Stimulated activated CD8-positive, alpha-beta memory T cell treated with anti-CD3 and anti-CD28 coated beads, Interleukin-2, amount 100 ng/mL, for 48 hours (primary cell): ENCODE measurements at places on chromosomes 2 and 18.

- DNase-seq = no peak
Measured at GRCh38 chr2:190469771-190470170, 61.6 kb downstream of the MFSD6 start.

DNA sequence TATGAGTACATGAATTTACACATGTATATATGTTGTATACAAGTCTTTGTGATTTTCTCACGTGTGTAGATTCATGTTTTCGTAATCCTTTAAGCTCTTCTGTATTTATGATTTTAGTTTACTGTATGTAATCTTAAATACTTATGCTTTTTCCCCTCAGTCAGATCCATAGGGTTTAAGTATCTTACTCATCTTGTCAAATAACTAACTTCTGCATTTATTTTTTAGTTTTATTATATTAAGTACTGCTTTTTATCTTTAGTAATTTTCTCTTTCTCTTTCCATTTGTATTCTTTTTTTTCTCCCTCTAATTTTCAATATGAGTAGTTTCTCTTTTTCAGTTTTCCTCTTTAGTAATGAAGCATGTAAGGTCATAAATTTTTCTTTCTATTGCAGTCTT is 179.4 kb downstream of the LCLAT1 start:
- no peak for DNase-seq

GRCh38 chr2:68727683-68728375 is 6.8 kb upstream of the ARHGAP25 start:
- no peak for DNase-seq

- DNase-seq = no peak
Measured at GRCh38 chr2:41872646-41873045, 175.2 kb upstream of the PKDCC start.

- no peak for DNase-seq
Measured at GRCh38 chr2:184413221-184413620, 185.1 kb upstream of the ZNF804A start.

DNA sequence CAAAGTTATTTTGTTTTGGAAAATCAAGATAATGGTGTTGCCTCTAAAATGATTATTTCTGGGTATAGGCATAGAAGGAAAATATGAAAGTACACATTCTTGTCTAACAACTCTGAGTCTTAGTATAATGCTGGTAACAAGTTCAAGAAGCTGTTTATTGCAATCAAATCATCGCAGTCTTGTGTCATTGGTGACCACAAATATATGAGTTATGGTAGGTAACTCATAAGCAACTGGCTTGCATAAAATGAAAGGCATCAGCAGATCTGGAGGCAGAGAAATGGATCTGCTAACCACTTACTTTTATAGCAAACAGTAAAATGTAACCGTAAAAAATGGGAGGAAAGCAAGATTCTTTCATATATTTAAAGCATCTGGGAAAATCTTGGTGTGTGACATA is 156.2 kb upstream of the TCF4 start:
- no peak for DNase-seq

DNA sequence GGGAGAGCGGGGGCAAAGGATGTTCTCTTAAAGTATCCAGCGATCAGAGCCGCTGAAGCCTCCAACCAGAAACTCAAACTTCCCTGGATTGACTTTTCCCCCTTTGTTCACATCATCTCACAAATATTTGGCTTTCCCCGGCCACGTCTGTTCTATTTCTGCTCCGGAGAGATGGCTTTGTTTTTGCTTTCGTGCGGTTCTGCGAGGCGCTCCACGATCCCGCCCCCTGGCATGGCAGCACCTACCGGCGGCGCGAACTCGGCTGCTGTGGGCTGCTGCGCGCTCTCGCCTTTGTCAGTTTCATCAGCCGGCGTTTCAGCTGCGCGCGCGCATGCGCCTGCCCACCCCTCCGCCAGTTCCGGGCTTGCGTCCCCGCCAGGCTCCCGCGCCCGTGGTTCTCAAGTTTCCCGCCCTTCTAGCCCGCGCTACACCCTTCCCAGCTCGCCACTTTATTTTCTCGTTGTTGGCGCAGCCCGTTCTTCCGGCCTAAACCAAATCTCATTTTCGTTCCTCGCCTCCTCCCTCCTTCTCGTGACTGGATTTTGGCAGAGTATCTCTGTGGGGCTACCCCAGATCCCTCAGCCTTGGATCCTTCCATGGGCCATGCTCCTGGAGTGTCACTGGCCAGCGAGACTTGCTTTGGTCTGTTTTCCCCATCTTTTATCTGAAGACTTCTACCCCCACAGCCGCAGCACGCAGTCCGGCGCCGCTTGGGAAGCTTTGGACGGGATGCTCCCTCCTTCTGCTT is 98.0 kb downstream of the INSIG2 start:
- DNase-seq = peak; percentile 82

DNA sequence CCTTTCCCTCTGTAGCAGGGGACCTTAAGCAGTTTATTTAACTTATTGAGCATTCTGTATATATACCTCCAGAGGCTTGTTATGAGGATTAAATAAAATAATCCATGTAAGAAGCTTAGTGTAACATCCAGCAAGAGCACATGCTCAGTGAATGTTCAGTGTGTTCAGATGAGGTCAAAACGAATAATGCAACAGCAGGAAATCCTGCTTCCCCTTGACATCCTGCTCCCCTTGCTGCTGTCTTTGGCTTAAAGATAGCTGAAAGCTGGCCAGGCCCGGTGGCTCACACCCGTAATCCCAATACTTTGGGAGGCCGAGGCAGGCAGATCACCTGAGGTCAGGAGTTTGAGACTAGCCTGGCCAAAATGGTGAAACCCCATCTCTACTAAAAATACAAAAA is 68.7 kb downstream of the COL4A4 start:
- DNase-seq = no peak

- no peak for DNase-seq
Measured at GRCh38 chr18:36307513-36307912, 10.0 kb downstream of the FHOD3 start.

DNA sequence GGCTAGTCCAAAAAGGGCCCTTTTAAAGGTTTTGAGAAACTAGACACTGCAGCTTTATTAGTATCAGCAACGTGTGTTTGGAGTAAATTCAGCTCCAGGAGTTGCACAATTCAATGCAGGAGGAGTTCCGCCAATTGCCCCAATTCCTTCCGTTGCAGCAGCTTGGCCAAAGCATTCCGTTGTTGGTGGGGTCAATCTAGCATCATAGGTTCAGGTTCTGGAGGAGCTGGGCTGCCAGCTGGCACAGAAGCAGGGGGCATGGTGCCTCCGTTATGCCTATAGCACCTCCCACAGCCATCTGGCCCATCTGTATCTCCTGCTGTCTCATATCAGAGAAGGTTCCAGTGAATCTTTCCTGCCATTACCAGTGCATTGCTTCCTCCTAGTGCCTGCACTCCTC is 55.4 kb downstream of the REL start:
- no peak for DNase-seq

GRCh38 chr2:74872389-74872836 is 38.5 kb downstream of the HK2 start:
- DNase-seq = no peak

DNA sequence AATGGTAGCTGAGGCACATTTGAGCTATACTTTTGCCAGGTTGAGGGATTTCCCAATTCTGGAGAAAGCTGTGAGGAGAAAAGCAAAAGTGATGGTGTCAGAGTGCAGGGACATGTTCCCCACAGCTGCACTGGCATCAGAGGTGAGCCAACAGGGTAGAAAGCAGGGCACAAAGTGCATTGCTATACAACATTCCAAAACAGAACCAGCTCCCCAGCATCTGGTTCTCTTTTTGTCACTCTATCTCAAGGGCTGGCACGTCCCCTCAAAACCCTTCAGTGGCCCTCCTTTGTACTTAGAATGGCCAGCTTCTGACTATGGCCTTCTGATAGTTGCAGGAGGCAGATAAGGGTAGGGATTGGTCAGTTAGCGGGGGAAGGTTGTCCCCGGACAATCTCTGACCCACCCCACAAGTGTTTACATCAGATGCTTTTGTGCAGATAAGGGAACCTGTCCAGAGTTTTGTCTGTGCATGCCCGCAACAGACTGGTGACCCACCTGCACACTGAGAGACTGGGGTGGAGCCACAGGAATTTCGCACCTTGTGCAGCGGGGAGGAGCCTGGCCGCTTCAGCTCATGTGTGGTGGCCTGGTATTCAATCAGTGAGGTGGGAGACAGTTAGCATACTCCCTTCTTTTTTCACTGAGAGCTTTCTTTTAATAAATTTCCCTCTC is 31.0 kb upstream of the TMEM17 start:
- no peak for DNase-seq

GRCh38 chr2:233053928-233054784 is 6.0 kb upstream of the INPP5D start:
- DNase-seq = peak; percentile 72

GRCh38 chr2:152432206-152432653 is 97.3 kb downstream of the FMNL2 start:
- DNase-seq = no peak

GRCh38 chr2:180694445-180695421 is 285.7 kb upstream of the UBE2E3 start:
- DNase-seq = no peak

DNA sequence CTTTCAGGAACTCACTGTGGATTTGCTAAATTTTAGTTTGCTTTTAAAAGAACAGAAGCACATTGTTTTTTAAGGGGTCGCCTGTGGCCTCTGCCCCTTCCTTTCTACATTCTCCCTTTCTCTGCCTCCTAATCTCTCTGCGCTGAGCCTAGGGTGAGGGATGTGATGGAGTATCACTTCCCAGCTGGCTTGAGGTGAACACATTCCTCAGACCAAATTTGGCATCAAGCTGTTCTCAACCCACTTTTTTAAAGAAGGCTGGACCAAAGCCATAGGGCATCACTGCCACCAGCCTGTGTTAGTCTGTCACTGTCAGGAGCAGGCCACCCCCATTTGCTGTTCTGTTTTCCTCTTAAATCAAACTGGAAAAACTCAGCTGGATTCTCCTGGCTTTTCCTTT is 27.4 kb downstream of the EIF4E2 start:
- DNase-seq = no peak

DNA sequence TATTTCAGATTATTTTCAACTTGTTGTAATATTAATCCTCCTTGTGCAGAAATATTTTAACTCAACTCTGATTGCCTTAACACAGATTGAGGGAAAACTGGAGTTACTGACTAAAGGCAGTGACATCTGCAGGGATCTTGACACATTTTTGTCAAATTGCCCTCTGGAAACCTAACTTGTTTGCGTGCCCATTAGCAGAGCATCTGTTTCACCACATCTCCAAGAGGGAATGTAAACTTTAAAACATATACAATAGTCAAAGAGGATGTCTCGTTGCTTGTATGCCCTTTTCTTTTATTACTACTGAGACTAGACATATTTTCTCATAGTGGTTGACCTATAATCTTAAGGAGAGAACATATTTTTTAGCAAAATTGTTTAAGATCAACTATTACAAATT is 14.2 kb downstream of the INPP1 start:
- DNase-seq = no peak

- no peak for DNase-seq
Measured at GRCh38 chr18:49668574-49669275, 106.9 kb downstream of the LIPG start.

DNA sequence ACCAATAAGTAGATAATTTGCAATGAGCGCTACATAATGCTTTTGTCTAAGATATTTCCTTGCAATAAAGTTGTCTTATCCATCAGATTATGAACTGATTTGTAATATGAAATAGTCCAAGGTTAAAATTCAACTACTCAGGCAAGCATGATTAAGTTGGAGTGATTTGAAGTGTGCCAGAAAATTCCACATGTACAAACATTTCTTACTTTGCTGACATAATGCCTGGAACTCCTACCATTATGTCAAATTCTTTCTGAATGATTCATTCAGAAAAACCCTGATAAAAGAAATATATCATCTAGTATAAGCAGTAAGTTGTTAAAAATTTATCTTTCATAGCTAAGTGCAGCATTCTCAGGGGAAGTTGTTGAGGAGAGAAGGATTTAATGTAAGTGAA is 87.3 kb downstream of the CBLN2 start:
- DNase-seq = no peak

DNA sequence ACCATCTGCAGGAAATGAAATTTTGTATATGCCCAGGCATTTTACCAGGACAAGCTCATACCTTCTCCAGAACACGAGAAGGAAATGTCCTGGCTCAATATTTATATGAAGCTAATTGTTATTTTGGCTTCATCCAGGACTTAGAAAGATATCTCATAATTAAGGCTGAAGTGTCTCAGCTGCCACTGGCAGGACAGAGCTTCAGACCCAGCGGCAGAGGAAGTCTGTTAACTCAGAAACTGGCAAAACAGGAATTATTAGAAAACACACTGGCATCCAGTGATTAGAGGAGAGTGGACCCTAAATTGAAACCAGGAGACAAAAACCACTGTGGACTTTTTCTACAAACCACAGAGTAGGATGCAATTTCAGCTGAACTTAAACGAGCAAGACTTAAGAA is 329.7 kb downstream of the CYRIA start:
- DNase-seq = no peak

GRCh38 chr2:203126996-203127395 is 111.8 kb upstream of the CYP20A1 start:
- DNase-seq = no peak

GRCh38 chr2:207956771-207957170 is 68.6 kb downstream of the PLEKHM3 start:
- no peak for DNase-seq

DNA sequence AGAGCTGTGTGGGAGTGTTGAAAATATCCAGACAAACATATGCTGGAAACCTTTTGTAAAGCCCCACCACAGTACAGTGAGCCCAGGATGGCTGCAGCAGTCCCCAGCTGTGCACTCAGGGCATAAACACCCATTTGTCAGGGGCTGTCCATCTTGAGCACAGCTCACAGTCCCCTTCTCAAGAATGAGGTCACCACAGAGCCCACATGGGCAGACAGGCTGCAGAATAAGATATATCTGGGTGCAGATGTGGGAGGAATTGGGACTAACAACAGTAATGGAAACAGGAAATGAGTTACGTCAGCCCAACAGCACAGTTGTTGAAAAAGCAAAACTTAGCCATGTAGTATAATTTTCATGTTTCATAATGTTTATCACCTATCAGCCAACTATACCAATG is 219.6 kb downstream of the ETAA1 start:
- no peak for DNase-seq

DNA sequence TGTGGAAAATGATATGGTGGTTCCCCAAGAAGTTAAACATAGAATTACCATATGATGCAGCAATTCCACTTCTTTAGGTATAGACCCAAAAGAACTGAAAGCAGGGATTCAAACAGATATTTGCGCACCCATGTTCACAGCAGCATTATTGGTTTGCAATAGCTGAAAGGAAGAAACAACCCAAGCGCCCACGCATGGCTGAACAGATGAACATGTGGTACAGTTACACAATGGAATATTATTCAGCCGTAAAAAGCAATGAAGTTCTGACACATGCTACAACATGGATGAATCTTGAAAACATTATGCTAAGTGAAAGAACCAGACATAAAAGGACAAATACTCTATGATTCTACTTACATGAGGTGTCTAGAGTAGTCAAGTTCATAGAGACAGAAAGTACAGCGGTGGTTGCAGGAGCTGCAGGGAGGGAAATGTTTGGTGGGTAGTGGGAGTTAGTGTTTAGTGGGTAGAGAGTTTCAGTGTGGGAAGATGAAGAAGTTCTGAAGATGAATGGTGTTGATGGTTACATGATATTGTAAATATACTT is 26.7 kb upstream of the ASPRV1 start:
- no peak for DNase-seq
